Stimulated activated CD8-positive, alpha-beta memory T cell treated with anti-CD3 and anti-CD28 coated beads, Interleukin-2, amount 100 ng/mL, for 48 hours (primary cell): ENCODE measurements at places on chromosomes 11 and 22.

DNA sequence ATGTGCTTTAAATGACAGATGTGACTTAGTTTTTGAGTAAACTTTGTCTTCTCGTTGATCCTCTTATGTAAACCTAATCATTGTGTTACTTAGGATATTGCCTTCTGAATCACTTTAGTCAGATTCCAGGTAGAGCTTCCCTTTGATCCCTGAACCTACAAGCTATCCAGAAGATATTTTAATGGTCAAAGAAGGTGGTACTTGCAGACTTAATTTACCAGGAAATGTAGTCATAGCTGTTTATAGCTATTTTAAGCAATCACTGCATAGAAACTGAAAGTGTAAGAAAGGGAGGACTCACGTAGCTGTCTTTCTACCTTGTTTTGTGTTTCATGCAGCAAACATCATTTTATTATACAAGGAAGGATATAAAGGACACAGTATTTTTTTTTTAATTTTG, 189.5 kb downstream of the DDX10 start:
- no peak for DNase-seq

DNA sequence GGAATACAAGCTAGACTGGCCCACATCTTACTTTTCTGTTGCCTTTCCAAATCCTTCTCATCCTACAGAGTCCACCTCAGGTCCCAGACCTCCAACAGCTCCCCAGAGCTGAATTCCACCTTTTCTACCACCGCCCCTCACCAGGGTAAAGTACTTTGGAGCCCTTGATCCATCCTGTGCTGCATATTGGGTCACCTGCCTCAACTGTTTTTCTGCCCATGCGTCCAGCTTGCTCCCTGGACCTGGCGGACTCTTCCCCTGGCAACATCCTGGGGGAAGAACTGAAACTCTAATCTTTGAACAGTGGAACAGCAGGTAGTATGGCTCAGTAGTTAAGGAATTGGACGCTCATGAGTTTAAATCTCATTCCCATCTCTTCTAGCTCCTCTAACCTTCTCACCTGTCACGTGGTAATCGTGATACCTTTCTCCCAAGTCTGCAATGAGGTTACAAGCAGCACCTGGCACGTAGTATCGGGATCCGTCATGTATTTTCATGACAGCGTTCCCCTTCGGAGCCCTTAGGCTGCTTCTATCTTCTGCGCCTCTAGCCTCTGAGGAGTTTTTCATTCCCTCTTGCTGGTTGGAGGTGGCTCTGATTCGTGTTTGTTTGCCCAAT, 98.1 kb downstream of the CEP164 start:
- DNase-seq = no peak

DNA sequence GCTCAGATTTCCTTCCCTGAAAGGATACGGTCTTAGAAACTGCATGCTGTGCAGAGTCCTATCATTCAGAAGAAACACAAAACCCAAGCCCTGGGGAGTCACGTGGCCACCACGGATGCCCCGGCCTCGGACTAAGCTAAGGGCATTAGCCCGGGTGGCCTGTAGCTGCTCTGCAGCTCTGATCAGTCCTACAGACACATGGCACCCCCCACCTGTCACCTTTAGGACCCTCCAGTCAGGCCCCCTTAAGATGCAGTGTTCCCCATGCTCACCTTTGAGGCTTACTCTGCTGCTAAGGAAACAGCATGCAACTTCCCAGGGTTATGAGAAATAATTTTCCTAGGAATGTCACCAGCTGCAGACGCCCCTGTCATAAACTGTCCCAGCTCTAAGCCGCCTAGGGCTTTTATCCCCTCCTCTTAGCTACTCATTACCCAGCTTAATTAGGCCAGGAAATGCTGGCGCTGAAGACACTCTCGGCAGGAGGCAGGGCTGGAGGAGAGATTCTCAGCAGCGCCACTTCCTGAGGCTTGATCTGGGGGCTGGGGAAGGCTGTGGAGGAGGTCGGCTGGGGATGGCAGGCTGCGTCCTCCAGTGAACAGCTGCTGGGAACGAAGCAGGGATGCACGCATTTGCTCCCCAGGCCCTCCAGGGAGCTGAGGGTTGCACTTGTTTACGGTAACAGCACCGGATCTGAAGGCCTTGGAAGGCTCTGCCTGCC, 47.2 kb upstream of the ADA2 start:
- no peak for DNase-seq

- DNase-seq = no peak
Measured at GRCh38 chr11:85310479-85310878, 316.7 kb downstream of the DLG2 start.

GRCh38 chr22:22848364-22848866, 39.2 kb upstream of the IGLL5 start:
- DNase-seq = peak; percentile 53

DNA sequence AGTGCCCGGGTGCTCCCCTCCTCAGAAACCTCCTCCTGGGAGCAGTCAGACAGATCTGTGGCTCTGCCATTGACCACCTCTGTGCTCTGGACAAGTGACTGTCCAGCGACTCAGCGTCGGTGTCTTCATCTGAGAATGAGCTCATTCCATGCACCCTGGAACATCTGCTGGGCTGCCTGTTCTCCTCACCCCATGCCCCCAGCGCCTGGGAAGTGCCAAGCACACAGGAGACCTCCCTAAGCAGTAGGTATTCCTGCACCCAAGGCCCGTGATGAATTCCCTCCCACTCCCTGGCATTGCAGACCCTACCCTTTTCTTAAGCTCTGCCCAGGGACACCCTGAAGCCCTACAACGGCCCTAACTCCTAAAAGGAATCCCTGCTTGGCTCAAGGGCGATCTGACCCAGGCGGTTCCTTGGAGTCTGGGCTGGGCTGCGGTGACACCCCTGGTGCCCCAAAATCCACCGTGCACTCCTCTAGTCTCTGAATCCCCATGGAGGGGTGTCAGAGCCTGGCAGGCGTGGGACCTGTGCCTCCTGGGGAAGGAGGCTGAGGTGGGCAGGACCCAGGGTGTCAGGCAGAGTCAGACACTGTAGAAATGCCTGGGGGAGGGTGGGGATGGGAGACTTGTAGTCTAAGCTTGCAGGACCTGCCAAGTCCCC, 92.0 kb downstream of the CEP164 start:
- no peak for DNase-seq

- no peak for DNase-seq
Measured at GRCh38 chr11:77444261-77444660, 29.6 kb downstream of the PAK1 start.

DNA sequence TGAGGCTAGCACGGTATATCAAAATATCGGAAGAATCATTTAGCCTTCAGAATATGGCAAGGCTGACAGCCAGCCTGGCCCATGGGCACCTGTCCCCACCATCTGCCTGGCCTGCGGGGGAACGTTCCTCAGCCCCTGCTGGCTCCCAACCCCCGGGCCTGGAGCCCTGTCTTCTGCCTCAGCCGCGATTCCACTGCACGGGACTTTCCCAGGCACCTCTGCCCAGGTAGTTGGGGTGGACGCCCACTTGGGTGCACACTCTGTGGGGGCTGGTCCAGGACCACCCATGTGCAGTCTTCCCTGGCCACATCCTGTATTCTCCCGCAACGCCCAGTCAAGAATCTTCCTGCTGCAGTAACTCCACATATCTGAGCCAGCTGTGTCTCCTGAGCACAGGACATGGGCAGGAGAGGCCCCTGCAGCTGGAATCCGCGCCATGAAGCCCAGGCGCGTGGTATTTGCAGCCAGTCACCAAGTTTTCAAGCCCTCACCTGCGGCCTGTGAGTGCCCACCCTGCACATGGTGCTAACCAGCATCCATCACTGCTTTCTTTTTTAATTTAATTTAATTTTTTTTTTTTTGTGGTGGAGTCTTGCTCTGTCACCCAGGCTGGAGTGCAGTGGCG, 77.9 kb downstream of the KCNQ1 start:
- no peak for DNase-seq

DNA sequence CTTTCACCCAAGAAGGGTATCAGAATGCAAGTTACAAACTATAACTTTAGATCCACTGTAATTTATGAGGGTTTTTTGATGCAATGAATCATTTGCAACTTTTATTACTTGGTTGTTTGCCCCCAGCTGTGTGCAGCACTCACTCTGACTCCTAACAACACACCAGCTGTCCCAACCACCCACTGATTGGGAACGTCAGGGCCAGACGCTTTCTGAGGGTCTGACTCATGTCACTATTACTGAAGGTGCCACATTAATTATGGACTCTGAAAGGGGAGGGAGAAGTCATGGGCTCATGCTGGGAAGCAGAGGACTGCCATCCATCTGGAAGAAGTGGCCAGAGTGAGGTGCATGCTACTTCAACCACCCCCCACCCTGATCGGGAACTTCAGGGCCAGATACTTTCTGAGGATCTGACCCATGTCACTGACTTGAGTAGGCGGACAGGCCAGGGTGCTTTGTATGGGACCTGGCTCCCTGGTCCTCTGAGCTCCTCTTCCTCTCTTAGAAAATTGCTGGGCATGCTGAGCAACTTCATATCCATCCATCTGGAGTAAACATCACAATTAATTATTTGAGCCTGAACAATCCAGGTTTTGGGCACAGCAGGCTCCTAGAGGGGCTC, 44.9 kb upstream of the DRD2 start:
- DNase-seq = no peak

- DNase-seq = no peak
Measured at GRCh38 chr22:26553056-26553752, 36.7 kb downstream of the TPST2 start.

GRCh38 chr11:123251657-123252344, 56.8 kb upstream of the CLMP start:
- no peak for DNase-seq
